ENCODE measurements at places on chromosomes 13 and 19.

GRCh38 chr13:42270857-42271215 is 1.1 kb upstream of the AKAP11 start:
- DNase-seq, result no peak

- no peak for DNase-seq
These were observed 898.2 kb downstream of the UQCRFS1 start for GRCh38 chr19:28314756-28315155.

GRCh38 chr13:98405107-98405571 is 171.8 kb downstream of the STK24 start:
- peak; percentile 47 for DNase-seq

- no peak for DNase-seq
These were observed 330.2 kb downstream of the MZT1 start for GRCh38 chr13:72397265-72397664.

DNA sequence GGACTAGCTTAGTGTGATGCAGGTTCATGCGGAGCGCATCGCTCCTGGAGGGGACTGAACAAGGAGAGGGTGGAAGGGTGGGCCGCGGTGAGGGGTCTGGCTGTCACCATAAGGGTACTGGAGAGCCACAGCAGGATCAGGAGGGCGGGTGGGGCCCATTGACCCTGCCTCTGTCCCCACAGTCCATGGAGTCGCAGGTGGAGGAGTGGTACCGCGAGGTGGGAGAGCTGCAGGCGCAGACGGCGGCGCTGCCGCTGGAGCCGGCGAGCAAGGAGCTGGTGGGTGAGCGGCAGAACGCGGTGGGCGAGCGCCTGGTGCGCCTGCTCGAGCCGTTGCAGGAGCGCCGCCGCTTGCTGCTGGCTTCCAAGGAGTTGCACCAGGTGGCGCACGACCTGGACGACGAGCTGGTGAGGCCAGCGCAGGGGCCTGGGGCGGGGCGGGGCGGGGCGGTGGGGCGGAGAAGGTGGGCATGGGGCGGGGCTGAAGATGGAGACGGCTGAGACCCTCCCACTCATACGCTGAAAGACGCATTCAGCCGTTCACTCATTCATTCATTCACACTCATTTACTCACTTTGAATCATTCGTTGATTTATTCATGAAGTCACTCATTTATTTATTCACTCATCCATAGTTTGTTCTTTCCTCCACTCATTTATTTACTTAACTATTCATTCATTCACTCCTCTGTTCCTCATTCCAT is 27.5 kb upstream of the SHKBP1 start:
- DNase-seq, result peak; percentile 75

DNA sequence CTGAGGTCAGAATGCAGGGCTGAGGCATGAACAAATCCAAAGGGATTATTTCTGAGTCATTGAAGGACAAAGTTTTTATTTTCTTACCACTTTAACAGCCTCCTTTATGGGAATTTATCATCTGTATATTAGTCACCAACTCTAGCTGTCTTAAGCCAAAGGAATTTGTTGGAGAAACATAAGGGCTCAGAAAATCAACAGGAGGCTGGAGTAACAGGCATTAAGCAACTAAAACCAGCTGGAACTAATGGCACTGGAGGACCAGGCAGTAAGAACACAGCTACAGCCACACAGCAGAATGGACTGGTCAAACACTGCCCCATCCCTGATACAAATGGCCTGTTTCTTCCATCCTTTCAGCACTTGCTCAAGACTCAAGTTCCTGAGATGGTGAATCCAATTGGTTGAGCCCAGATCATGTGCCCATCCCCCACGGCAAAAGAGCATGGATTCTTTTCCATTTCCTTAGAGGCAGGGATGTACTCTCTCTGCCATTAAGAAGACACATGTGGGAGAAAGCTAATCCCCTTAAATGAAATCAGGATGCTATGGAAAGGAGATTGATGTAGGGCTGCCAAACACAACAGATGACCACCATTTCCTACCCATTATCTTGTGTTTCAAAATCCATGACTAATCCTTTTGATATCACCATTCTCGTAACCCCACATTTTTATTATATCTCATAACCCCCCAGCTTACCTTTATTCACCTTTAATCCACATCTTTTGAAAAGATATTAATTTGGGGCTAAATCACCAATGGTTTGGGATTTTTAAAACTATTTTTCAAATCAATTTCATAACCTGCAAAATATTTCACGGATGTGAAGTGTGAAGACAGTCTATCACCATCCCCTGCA is 157.0 kb upstream of the FNDC3A start:
- no peak for DNase-seq

- DNase-seq, result no peak
These were observed 485.1 kb downstream of the FOXO1 start for GRCh38 chr13:40181203-40181845.
